ENCODE measurements at places on chromosomes 2 and 18.

- DNase-seq = no peak
These were observed 265.3 kb upstream of the PKDCC start for GRCh38 chr2:41782306-41783158.

DNA sequence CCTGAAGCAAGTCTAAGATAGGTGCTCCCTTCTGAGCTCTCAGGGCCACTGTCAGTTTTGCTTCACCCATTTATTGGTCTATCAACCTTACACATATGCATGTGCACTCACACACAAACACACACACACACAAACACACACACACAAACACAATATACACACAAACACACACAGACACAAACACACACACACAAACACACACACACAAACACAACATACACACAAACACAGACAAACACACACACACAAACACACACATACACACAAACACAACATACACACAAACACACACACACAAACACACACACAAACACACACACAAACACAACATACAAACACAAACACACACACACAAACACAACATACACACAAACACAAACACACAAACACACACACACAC, 181.6 kb upstream of the KLHL29 start:
- no peak for DNase-seq

DNA sequence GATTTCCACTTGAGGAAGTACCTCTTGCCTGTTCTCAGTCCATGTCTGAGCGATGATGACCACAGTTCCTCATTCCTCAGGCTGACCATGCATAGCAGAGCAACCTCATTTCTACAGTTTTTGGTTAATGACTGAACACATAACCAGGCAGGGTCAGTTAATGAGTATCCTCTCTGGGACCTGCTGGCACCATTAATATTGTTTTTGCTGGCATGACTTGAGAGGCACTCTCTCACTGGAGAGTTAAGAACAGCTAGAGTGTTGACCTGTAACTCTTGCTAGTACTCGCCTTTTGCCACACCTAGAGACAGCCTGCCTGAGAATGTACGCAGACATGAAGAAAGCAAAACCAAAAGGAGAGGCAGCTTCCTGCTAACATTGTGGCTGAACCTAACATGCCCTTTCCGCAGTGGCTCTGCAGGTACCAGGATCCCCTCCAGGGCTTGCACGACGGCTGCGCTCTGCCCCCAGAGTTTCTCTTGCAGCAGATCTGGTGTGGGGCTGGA, 23.9 kb downstream of the PECR start:
- DNase-seq = no peak

- no peak for DNase-seq
These were observed 291.7 kb upstream of the CDH19 start for GRCh38 chr18:66895631-66896030.

DNA sequence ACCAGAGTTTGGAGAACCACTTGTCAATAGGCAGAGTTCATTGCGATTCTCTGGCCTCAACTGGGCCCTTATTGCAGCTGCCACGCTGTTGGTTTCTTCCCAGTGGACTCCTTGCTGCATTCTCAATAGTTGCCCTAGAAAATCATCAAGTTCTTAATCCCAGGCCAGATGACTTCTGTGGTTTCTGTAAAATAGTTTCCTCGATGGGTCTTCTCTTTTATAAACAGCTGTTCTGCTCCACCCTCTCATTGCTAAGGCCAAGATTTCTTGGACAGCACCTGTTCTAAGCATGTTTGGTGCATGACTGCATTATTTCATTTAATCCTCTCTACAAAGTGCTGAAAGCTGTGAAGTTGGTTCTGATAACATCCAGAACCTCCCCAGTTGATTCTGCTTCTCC, 131.0 kb downstream of the BCL2L11 start:
- DNase-seq = no peak

GRCh38 chr2:105644174-105644980, 100.3 kb upstream of the NCK2 start:
- DNase-seq = peak; percentile 62

DNA sequence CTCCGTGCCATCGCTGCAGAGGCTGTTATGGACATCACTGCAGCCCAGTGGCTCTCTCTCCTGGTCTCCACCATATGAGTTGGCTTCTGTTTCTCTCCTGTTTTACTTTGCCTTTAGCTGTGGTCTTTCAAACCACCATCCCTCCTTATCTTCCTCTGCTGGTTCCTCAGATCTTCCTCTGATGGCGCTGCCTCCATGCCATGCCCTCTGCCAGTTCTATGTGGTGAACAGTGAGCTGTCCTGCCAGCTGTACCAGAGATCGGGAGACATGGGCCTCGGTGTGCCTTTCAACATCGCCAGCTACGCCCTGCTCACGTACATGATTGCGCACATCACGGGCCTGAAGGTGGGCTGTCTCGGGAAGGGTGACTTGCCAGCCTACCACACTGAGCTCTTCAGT, 13.1 kb downstream of the TYMS start:
- no peak for DNase-seq

- DNase-seq = no peak
These were observed 190.1 kb downstream of the NDUFA10 start for GRCh38 chr2:239835056-239835455.

DNA sequence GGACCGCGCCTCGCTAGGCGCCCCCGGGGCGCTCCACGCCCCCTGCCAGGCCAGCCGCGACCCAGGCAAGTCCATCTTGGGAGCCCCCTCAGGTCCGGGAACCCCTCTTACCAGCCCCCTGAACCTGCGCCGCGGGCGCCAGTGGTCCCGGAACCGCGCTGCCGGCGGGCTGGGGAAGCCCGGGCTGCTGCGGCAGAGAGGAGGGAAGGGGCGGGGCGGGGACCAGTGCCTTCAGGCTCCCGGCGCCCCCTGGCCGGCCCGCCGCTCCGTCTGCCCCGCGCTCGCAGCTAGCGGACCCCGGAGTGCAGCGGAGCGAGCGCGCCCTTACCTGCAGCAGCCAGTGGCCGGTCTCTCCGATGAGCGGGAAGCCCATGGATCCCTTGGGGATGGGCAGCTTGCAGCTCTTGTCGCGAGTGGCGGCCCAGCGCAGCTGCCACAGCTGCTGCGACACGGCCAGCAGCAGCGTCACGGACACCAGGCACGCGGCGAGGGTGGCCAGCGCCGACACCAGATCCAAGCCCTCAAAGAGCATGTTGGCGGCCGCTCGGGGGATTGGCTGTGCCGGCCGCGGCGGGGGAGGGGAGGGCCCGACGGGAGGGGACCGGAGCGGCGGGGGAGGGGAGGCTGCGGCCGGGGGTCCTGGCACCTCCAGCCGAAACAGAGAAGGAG, at the start of gene CYP26B1:
Gene CYP26B1 (minus strand): TSS at position 560 of the 669 bp plus-strand sequence. CDS start 28 bp downstream, at position 532.
- DNase-seq = peak; percentile 75

- peak; percentile 37 for DNase-seq
These were observed 533.5 kb downstream of the TNS1 start for GRCh38 chr2:217469203-217469810.

DNA sequence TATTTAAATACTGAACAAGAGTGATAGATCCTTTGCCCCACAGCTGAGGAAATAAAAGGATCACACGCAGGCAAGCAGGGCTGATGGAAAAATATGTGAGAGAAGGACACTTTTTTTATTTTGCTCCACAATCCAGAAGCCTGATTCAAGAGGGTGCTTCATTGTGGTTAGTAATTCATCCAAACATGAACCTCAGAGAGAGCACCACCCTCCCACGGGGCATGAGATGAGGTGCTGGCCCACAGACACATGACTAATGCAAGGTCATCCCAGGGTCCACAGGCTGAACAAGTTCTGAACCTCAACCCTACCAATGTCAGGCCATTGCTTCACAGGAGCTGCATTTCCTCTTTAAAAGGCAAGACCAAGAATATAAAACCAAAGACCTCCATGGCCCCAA, 239.6 kb downstream of the MREG start:
- no peak for DNase-seq

DNA sequence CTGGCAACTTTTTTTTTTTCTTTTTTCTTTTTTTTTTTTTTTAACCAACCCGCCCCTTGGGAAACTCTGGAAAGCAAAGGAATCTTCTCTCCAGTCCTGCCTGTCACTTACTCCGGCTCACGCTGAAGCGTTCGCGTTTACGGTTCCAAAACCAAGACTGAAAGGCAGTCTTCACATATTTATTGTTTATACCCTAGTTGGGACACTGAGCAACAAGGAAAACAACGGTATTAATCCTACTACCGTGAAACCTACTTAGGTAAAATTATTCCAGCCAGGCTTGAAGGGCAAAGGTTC, 125.4 kb downstream of the OSBPL1A start:
- no peak for DNase-seq

- DNase-seq = no peak
These were observed 141.1 kb downstream of the ATP9B start for GRCh38 chr18:79210002-79210910.

- DNase-seq = no peak
These were observed 268.7 kb downstream of the LOXHD1 start for GRCh38 chr18:46388286-46388685.

GRCh38 chr2:99825630-99826029, 316.8 kb downstream of the AFF3 start:
- DNase-seq = no peak

- no peak for DNase-seq
These were observed 5.8 kb upstream of the MTA3 start for GRCh38 chr2:42562474-42563144.

DNA sequence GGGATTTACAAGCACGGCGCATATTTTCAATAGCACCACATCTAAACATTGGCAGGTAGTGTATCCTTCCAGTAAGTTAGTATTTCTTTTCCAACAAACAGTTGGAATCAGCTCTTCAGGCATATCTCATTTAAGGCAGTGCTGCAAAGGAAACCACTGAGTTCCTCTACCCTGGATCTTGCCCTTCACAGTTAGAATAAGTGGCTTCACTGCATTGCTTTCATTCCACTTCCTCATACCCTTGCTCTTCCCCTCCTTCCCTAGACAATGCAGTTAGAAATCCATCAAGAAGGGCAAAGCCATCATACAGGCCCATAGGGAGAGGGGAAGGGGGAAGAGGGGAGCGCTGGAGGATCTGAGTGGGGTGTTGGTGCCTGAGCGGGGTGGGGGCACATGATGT, 173.7 kb downstream of the FBXO15 start:
- DNase-seq = no peak

GRCh38 chr2:7845332-7845731, 836.5 kb upstream of the ID2 start:
- DNase-seq = peak; percentile 56

DNA sequence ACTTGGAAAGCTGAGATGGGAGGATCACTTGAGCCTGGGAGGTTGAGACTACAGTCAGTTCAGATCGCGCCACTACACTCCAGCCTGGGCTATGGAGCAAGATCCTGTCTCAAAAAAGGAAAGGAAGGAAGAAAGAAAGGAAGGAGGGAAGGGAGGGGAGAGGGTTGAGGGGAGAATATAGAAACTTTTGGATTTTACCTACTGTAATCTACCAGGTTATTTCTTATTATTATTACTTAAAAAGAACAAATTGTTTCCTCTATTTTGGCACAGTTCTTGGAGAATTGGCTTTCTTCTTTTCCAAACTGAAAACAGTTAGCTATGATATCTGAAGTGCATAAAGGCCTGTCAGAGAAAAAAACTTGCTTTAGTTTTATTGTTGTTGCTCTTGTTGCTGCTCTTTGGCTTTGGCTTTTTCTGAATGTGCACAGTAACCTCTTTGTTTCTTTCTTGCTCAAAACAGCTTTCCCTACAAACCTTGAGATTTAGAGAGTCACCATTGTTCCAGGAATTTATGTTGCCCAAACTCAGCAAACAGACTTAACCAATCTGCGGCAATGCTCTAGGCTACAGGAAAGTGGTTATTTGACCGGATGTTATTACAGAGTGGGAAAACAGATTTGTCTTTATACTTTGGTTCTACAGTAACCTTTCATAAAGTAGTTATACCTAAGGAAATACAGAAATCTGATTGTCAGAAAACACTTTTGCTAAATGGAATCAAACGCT, 214.9 kb downstream of the XIRP2 start:
- no peak for DNase-seq

- DNase-seq = no peak
These were observed 696 bp downstream of the EMX1 start for GRCh38 chr2:72917877-72918553.

GRCh38 chr18:80169607-80170006, 60.5 kb downstream of the ADNP2 start:
- DNase-seq = no peak

- peak; percentile 85 for DNase-seq
These were observed 631 bp downstream of the GYPC start for GRCh38 chr2:126656431-126657147.

DNA sequence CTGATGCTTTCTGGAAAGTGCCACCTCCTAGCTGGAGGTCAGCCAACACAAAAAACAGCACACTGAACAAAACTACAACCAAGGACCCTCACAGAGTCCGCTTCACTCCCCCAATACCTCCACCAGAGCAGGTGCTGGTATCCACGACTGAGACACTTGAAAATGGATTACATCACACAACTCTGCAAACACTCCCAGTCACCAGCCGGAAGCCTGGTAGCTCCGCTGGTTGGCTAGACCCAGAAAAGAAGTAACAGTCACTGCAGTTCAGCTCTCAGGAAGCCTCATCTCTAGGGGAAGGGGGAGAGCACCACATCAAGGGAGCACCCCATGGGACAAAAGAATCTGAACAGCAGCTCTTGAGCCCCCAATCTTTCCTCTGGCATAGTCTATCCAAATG, 175.4 kb downstream of the LCLAT1 start:
- DNase-seq = no peak

GRCh38 chr2:240894006-240894405, 1.9 kb downstream of the MAB21L4 start:
- no peak for DNase-seq

DNA sequence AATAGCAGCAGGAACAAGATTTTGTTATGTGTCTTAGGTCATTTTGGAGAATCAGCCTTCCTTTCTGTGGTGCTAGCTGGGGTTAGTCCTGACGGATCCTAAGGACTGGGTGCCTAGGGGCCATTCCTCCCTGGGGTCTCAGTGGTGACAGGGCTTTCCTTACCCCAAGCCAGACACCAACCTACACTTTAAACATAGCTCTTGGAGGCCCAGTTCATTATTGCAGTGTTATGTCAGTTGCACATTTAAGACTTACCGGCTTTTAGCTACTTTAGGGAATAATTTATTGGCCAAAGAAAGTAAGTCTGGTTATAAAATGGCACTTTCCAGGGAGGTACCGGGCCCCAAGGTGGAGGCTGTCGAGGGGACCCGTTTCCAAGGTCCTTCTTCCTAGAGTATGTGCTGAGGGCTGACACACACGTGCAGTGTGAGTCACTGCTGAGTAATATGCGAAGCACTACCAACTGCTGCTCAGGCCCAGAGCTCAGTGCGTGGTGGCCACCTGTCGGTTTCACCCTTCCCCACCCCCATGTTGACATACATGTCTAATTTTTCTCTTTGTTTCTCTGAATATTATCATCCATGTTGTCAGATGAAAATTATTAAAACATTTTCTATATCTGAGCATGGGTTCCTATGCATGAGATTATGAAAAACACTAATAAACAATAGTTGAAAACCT, 37.0 kb upstream of the GRHL1 start:
- no peak for DNase-seq

DNA sequence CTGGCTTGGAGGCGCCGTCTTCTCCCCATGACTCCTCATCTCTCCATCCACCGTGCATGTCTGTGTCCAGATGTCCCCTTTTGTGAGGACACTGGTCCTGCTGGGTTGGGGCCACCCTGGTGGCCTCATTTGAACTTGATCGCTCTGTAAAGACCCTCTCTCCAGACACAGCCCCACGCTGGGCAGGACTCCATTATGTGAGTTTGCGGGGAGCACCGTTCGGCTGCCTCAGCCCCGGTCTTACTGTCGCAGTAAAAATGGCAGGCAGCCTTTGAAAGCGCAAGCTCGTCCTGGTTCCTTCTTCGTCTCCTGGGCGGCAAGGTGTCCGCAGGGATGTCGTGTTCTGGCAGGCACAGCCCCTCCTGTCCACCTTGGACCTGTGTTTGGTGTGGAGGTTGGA, 17.7 kb downstream of the NFATC1 start:
- DNase-seq = no peak

All from vagina (tissue), 2 donors.